Activated CD8-positive, alpha-beta memory T cell treated with anti-CD3 and anti-CD28 coated beads for 4 hours (primary cell): ENCODE measurements at places on chromosomes 5 and 9.

DNA sequence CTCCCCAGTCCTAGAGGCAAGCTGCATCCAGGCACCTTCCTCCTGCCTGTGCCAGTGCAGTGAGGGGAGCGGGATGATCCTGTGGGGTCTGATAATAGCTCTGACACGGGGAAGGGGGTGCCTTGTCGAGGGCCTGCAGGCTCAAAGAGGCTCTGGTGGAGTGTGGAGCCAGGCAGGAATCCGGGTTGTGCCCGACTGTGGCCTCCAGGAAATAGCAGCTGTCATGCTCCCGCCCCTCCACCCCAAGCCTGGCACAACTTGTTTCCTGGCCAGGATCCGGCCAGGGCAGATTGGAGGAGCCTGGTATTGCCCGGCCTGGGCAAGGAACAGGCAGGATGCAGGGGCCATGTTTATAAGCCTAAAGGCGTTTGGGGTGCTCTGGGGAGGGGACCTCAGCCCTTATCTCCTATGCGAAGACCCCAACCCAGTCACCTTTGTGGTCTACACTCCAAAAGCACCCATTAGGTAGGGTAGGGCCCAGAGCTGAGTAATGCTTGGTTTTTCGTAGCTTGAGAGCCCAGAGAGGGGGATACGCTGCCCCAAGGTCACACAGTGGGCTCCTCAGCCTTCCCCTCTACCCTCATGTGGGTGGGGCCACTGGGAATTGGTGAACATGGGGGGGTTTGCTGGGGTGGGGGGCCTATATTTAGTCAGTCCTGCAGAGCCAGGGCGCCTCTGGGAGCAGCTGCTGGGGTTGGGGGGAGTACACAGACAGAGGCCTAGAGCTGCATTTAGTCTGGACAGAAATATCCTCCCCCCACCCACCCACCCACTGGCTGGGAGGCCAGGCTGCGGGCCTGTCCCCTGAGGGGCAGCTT lies 12.2 kb downstream of the CXXC5 start:
- no peak for DNase-seq

GRCh38 chr5:158619083-158619788 lies 480.5 kb downstream of the EBF1 start:
- no peak for DNase-seq

GRCh38 chr9:81530310-81530810 lies 159.0 kb downstream of the TLE1 start:
- DNase-seq, result no peak

DNA sequence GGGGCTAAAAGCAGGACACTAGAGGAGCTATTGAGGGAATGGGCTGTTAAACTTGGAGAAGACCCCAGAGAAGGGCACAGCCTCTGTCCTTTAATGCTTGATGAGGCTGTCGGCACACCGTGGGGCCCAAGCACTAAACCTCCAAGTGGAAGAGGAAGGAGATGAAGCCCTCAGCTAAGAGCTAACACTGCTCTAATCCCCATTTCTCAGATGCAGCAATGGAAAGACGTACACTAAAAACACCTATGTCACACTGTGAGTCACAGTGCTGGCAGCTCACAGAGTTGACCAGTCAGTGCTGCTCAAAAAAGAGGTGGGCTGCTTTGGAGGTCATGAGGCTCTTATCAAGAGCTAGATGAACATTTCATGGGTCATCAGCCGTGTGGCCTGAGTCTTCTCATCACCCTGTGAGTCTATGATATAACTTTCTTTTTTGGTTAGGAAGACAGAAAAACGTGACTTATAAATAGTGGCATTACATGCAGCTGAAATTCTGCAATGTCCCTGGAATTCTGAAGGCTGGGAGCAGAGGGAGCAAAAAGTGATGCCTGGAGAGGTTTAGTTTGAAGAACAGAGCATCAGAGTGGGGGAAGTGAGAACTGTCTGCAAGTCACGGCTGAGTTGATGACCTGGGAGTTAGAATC lies 21.5 kb downstream of the TNFSF8 start:
- DNase-seq, result no peak

GRCh38 chr9:89740722-89741121 lies 135.9 kb downstream of the GADD45G start:
- no peak for DNase-seq

GRCh38 chr5:109439590-109439989 lies 29.8 kb upstream of the PJA2 start:
- DNase-seq, result no peak

- no peak for DNase-seq
Measured at GRCh38 chr9:98836206-98836605, 28.7 kb downstream of the GALNT12 start.

DNA sequence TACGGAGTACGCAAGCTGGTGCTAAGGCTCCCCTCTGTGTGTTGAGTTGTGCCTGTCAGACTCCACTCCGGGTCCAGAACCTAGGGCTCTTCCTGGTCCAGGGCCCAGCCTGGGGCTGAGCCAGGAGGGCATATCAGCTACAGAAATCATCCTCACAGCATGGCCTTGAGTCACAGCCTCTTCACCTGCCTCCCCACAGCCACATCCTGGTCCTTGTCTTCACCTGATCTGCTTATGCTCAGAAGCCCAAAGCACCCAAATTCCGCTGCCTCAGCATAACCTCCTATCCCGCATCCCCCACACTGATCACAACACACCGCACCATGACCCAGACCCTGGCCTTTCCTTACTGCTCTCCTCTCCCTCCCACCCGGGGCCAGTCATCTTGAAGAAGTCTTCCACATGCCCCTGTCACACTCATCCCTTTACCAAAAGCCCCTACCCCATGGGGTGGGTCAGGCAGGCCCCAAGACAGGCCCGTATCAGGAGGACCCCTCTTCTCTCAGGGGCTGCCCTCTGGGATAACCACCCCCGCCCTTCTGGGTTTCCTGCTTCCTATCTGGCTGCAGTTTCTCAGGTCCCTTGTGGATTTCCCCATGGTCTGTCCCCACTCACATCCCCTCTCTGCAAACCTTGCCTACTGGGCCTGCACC lies 1.3 kb upstream of the IL3 start:
- no peak for DNase-seq

GRCh38 chr5:102545175-102545574 lies 46.4 kb upstream of the SLCO6A1 start:
- no peak for DNase-seq

GRCh38 chr9:113888976-113889375 lies 12.9 kb downstream of the ZNF618 start:
- DNase-seq, result no peak

DNA sequence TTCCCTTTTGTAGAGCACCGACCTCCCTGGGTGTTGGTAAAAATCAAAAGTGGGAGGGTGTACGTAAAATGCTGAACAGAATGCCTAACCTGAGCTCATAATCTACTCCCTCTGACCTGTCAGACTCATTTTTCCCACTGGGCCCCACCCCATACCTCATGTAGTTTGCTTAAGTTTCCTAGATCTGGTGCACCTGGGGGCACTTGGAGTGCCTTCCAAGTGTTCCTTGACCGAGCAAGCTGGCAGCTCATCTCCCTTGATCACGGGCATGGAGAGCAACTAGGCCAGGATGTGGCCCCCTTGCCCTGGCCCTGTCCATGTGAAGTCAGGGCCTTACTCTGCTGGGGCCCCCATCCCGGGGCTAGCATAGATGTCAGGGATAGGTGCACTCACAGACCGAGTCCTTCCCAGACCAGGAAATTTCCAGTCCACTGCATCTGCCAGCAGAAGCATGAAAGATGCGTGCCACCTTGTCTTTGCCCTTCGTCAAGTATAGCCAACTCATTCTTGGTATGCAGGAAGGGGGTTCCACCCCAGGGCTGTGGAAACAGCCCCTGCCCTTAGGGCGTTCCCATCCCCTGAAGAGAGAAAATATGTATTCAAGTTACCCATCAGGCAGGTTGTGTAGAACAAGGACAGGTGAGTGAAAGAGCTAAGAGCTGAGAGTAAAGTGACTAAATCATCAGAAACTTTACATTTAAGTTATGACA lies 41.9 kb downstream of the SLC22A5 start:
- no peak for DNase-seq

- DNase-seq, result no peak
Measured at GRCh38 chr9:113454914-113455761, 8.4 kb upstream of the RGS3 start.

DNA sequence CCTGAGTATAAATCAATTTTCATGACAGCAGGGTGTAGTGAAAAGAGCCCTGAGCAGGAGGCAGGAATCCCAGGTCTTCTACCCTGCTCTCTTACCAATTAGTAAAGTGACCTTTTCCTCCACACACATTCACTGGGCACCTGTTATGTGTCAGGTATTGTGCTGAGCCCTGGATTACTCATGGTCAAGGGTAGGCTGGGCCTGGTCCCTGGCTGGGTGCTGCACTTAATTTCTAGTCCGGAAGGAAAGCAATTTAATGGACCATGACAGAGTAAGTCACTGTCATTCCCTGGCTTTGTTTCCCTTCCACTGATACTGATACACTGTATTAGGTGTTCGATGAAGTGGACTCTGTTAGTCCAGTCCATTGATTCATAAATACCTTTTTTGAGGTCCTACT lies 29.1 kb upstream of the BRINP1 start:
- DNase-seq, result no peak

- DNase-seq, result no peak
Measured at GRCh38 chr5:157857816-157858526, 974 bp downstream of the CLINT1 start.

GRCh38 chr9:79577969-79578723 lies 6.4 kb downstream of the TLE4 start:
- no peak for DNase-seq

GRCh38 chr5:154467655-154468354 lies 10.2 kb downstream of the HAND1 start:
- DNase-seq, result peak; percentile 55

DNA sequence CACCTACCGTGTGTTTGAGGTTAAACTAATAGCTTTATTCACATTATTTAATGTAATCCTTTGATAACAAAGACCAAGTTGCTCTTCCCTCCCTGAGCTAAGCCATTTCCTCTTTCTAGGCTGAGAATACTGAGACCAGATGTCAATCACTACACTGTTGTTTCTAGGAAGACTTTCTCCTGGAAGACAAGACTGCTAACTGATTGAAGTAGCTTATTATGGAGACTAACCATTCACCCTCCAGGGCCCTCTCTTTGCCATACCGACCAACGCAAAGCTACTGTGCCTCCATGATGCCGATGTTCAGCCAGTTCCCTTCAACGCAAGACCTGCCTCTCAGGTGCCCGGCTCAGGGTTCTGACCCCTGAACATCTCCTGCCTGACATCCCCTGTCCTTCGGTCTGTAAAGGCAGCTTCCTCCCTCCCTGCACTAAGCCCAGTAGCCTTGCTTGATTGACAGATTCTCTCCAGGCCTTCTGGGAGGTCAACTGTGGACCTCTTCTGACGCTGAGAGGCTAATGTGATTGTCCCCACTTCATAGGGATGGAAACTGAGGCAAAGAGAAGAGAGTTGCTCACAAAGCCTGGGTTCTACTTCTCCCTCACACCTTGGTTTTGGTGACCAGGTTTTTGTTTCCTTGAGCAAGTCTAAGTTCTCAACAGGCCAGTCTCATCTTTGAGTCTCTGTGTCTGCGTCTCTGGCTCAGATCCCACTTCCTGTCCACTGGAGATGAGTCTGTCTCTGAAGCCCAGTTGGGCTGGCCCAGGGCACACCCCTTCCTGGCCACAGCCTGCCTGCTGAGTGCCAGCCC lies 259.7 kb upstream of the IRX2 start:
- no peak for DNase-seq

DNA sequence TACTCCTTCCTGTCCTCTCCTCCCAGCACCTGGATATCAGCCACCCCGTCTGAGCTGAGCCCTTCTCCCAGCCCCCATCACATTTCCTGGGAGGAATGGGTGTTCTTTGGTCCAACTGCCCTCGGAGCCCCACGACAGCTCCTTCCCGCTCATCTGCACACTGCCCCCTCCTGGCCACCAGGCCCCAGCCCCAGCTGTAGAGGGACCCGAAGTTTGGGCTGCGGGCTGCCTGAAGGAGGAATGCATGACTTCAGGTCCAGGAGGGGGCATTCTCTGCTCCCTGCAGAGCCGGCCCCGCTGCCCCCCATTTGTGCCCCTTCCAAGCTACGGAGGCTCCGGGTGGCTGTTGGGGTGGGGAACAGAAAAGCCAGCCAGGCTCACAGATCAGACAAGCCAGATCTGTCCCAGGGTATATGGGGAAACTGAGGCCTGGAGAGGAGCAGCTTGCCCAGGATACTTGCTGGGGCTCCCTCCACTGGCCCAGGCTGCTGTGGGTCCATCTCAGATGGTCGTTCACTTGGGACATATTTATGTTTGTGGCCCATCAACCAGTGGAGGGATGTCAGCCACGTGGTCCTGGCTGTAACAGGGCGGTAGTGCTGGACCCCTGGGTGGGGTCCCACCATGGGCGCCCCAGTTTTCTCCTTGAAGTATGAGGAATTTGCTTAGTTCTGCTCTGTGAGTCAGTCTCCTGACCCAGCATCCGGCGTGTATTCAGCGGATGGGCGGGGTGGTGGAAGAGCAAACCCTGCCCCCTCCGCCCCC lies 33.1 kb downstream of the DAB2IP start:
- DNase-seq, result no peak

DNA sequence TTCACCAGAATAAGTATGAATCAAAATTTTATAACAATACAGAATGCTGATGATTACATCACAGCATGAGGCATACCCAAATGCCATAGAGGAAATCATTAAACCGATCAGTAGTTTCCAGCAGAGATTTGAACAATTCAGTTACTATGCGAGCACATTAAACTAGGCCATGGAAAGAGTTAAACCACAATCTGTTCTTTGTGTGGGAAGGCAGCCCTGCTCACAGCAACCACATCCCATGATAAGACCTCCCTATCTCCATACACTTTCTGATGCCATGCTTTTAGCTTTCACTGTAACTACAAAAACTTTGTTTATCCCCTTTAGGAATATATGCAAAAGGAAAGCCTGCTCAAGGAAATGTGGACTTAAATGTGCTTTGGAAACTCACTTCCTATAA lies 4.5 kb downstream of the NFIB start:
- no peak for DNase-seq

GRCh38 chr9:121691890-121692289 lies 40.5 kb downstream of the DAB2IP start:
- DNase-seq, result no peak

DNA sequence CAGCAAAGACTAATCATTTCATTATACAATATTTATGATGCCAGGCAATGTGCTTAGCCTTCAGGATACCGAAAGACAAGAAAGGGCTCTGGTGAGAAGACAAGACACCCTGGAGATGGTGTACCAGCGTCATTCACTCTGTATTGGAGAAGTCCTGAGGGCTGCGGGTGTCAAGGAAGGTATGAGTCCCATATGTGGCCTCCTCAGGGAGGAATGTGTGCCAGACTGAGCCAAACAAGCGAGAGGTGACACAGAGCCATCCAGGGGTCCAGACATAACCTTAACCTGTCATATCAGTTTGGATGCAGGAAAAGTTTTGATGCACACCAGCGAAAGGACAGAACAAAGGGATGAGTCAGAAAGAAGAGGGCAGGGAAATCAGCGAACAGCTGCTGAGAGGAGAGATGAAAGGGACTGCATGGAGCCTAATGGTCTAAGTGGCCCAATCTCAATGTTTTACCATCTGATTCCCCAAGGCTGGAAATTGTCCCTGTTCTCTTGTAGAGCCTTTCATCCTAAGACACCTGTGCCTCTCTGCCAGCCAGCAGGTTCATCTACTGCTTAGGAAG lies 38.9 kb downstream of the ADRA1B start:
- DNase-seq, result no peak

DNA sequence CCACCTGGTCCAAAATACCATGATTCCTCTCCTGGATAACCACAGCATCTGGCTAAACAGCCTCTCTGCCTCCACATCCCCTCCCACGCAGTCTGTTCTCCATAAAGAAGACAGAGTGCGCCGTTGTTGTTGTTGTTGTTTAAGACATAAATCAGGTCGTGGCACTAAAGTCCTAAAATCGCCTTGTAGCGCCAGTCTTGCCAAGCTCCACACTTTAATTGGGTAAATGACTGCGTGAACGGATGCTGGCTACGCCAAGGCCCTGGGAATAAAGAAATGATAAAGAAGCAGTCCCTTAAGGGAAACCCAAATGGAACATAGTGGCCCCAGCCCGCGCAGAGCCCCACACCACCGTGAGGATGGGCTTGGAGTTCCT lies 364 bp upstream of the SFXN1 start:
- no peak for DNase-seq
